ENCODE measurements at places on chromosomes 12 and 14. TPM values are rescaled to one million over a fixed set of nuclear protein-coding genes. Genes with fewer than 3 reads are reported as not detected.
A peak's percentile ranks its signal among the peaks of the same experiment; 100 is the strongest.

DNA sequence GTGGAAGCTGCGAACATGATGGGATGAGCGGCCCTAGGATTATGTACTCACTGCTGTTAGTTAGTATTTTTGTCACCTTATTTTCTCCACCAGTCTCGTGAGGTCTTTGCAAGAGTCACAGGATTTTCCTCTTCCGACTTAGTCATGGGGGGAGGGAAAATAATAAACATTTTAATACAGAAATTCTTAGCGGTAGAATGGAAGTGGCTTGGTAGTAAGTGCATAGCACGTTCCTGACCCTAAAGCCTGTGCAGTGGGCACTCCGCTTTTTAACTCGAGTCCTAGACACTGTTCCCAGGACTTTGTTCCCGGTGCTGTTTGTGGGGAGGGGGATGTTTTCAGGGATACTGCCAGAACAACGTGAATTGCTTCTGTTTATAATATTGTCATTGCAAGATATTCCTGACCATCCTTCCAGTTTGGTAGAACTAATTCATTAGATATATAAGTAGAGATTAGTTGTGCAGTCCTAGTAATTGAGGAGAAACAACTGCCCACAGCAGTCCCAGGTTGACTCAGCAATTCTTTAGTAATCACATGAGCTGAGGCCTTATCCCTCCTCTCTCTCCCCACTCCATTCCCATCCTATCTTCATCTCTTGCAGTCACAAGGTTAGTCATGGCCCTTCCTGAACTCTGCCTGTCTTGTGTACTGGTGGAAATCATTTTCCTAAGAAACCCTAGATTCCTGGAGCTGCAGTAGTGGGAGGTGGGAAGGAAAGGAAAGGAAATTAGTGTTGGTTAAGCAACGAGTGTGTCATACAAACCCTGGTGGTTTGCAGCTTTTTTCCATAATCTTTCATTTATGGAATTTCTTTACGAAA is 799 bp downstream of the SLC38A6 start:
- H3K4me1 ChIP-seq, result peaks cover 44% of the 10 kb centered on the region
- peak overlapping the region; percentile 82 for H3K27ac ChIP-seq
- no peaks in the 10 kb centered on the region for H3K27me3 ChIP-seq
- peak; percentile 45 for DNase-seq
- peak overlapping the region; percentile 62 for H3K4me3 ChIP-seq

DNA sequence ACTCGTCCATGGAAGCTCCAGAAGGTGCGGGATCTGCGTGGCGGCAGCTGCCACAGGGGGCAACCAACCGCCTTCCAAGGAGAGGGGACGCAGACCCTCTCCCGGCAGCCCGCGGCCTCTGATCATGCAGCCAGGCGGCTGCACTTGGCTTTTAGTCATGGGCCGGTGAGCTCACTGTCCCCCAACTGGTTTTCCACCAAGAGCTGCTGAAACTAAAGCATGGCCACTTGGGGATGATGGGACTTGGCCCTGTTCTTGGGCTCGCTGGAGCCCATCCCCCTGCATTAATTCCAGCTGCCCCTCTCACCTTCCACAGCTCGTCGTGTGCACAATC is 39.1 kb downstream of the CCDC85C start:
- peaks cover 95% of the 10 kb centered on the region for H3K4me1 ChIP-seq
- DNase-seq, result no peak
- no peaks in the 10 kb centered on the region for H3K27me3 ChIP-seq
- H3K27ac ChIP-seq, result peak overlapping the region; percentile 91
- no peak overlapping the region for H3K4me3 ChIP-seq

- H3K27ac ChIP-seq, result no peak overlapping the region
- H3K36me3 ChIP-seq, result no peaks in the 10 kb centered on the region
- peak; percentile 63 for DNase-seq
- H3K4me1 ChIP-seq, result peaks cover 54% of the 10 kb centered on the region
Measured at GRCh38 chr12:6178981-6179761, 21.0 kb upstream of the CD9 start.

The IQSEC3 gene
- not detected for total RNA-seq

The KRT1 gene
- not detected for total RNA-seq

DNA sequence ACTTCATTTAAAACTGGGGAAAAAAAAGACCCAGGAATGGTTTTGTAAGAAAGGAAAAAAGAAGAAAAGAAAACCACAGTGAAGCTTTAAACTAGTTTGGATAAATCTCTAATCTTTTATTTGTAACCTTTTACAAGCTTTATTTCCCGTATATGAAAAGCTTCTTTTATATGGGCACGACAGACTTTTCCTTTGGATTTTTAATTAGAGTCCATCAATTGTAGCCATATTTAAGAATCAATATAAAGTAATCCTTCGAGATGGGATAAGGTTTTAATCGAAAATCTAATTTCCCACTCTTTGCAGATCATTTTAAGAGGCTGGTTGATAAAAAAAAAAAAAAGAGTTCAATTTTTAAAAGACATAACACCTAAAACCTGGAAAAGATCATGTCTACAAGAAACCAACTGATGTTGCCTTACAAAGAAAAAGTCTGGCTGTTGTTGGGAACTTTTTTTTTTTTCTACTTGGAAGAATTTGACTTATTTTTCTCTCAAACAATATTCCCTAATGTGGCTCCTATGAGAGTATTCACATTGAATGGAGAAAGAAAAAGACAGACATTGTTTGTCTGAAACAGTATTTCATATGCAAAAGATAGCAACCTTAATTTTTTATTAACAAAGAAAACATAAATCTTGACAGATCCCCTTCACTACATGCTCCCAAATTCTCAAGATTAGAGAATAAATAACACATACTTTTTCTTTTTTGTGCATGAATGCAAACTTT is 4.9 kb upstream of the OTX2 start:
- no peak overlapping the region for H3K4me3 ChIP-seq
- no peak overlapping the region for H3K27ac ChIP-seq
- H3K36me3 ChIP-seq, result no peaks in the 10 kb centered on the region
- H3K4me1 ChIP-seq, result no peaks in the 10 kb centered on the region
- DNase-seq, result no peak

The KLHL42 gene
- 14.0 TPM for total RNA-seq

The PPP1R36 gene
- total RNA-seq, result not detected

The CATSPERB gene
- total RNA-seq, result not detected

The ADGRD1 gene
- 0.46 TPM for total RNA-seq

DNA sequence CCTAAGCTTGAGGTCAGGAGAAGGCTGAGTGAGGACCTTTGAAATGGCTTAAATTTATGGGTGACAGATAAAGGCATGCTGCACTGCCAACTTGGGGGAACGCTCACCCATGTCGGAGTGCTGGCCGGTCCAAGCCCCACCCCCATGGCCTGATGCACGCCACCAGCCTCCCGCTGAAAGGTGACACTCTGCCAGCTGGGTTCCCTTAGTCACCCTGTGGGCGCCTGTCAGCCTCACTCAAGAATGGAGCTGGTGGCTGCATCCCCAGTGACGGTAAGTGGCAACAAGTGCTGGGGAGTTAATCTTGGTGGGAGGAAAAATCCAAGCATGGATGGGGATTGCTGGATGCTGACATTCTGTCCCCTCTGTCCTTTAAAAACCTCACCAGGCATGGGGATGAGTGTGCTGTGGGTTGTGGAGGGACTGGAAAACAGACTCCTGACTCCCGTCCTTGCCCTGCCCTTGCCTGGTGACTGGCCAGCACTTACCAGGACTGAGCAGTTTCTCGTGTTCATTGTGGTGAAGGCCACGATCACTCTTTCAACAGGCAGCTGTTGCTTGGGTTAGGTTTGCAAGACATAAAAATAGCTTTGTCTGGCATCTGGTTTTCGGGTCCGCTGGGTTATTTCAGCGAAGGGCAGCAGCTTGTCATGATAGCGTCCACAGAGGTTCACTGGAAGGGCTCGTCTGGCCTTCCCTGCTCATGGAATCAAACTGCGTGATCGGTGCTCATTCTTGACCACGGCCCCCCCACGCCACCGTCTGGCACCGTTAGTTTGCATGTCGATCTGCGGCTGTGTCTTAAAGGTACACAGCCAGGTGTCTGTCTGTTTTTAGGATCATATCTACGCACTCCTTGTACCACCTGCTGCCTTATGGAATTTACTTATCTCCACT is 15.0 kb downstream of the ACACB start:
- no peaks in the 10 kb centered on the region for H3K27me3 ChIP-seq
- no peaks in the 10 kb centered on the region for H3K36me3 ChIP-seq
- DNase-seq, result no peak
- no peak overlapping the region for H3K4me3 ChIP-seq
- no peaks in the 10 kb centered on the region for H3K4me1 ChIP-seq
- H3K27ac ChIP-seq, result no peak overlapping the region

DNA sequence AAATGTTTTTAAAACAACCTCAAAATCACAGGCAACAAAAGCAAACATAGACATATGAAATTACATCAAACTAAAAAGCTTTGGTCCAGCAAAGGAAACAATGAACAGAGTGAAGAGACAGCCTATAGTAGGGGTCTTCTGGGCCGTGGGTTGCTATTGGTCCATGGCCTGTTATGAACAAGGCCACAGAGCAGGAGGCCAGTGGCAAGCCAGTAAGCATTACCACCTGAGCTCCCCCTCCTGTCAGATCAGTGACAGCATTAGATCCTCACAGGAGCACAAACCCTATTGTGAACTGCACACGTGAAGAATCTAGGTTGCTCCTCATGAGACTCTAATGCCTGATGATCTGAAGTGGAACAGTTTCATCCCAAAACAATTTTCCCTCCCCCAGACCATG is 174.0 kb downstream of the DIO2 start:
- no peak for DNase-seq
- H3K36me3 ChIP-seq, result no peaks in the 10 kb centered on the region
- H3K27me3 ChIP-seq, result no peaks in the 10 kb centered on the region
- no peaks in the 10 kb centered on the region for H3K4me1 ChIP-seq
- no peak overlapping the region for H3K4me3 ChIP-seq
- H3K27ac ChIP-seq, result no peak overlapping the region

The ADSS1 gene
- 1.0 TPM for total RNA-seq

The PAPOLA gene
- 103 TPM for total RNA-seq

The TBX5 gene
- total RNA-seq, result not detected

DNA sequence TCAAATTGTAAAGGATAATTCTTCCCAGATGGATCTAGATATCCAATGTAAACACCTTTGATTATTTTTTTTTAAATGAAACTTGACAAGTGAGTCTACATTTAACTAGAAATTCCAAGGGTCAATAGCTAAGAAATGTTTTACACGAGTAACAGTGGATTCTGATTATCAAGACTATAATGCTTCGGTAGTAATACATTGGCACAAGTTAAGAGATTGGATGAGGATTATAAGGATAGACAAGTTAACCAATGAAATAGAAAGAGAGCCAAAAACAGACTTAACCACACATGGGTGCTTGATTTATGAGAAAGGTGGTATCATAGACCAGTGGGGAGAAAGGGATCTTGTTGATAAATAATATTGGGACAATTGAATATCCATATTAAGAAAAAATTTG is 40.3 kb upstream of the PCED1B start:
- no peak overlapping the region for H3K4me3 ChIP-seq
- no peak for DNase-seq
- no peaks in the 10 kb centered on the region for H3K4me1 ChIP-seq
- H3K27me3 ChIP-seq, result no peaks in the 10 kb centered on the region
- no peak overlapping the region for H3K27ac ChIP-seq
- H3K36me3 ChIP-seq, result no peaks in the 10 kb centered on the region

DNA sequence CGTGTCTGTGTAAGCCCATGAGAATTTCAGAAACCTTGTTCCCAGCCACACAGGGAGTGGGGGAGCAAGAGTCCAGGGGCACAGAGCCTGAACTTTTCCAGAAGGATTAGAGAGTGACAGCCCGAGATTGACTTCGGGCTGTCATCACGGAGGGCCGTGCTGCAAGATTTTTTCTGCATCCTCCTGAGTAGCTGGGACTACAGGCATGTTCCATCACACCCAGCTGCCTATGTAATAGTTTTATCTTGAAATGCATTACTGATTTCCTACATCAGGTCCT is 14.4 kb downstream of the EVL start:
- H3K27ac ChIP-seq, result no peak overlapping the region
- no peaks in the 10 kb centered on the region for H3K27me3 ChIP-seq
- no peaks in the 10 kb centered on the region for H3K36me3 ChIP-seq
- H3K4me3 ChIP-seq, result no peak overlapping the region

The TOMM20L gene
- not detected for total RNA-seq

The RGS6 gene
- not detected for total RNA-seq

- no peak overlapping the region for H3K27ac ChIP-seq
- no peaks in the 10 kb centered on the region for H3K4me1 ChIP-seq
- H3K36me3 ChIP-seq, result no peaks in the 10 kb centered on the region
- DNase-seq, result no peak
- H3K4me3 ChIP-seq, result no peak overlapping the region
- H3K27me3 ChIP-seq, result peaks cover 68% of the 10 kb centered on the region
Measured at GRCh38 chr12:125189502-125189901, 124.3 kb downstream of the AACS start.

- no peak for DNase-seq
- H3K27ac ChIP-seq, result no peak overlapping the region
- H3K36me3 ChIP-seq, result no peaks in the 10 kb centered on the region
- no peak overlapping the region for H3K4me3 ChIP-seq
Measured at GRCh38 chr12:89959179-89959578, 250.5 kb upstream of the ATP2B1 start.

The OSGEP gene
- 32.4 TPM for total RNA-seq

- H3K4me1 ChIP-seq, result peaks cover 8% of the 10 kb centered on the region
- no peaks in the 10 kb centered on the region for H3K36me3 ChIP-seq
- no peak overlapping the region for H3K27ac ChIP-seq
- DNase-seq, result no peak
- H3K4me3 ChIP-seq, result peak overlapping the region; percentile 75
- H3K27me3 ChIP-seq, result peaks cover 42% of the 10 kb centered on the region
Measured at GRCh38 chr12:8697120-8697475, 693 bp upstream of the RIMKLB start.

- H3K4me3 ChIP-seq, result no peak overlapping the region
- no peaks in the 10 kb centered on the region for H3K4me1 ChIP-seq
- H3K36me3 ChIP-seq, result no peaks in the 10 kb centered on the region
- DNase-seq, result no peak
Measured at GRCh38 chr14:63938198-63939005, 85.6 kb downstream of the SYNE2 start.

The C1S gene
- 18.2 TPM for total RNA-seq

DNA sequence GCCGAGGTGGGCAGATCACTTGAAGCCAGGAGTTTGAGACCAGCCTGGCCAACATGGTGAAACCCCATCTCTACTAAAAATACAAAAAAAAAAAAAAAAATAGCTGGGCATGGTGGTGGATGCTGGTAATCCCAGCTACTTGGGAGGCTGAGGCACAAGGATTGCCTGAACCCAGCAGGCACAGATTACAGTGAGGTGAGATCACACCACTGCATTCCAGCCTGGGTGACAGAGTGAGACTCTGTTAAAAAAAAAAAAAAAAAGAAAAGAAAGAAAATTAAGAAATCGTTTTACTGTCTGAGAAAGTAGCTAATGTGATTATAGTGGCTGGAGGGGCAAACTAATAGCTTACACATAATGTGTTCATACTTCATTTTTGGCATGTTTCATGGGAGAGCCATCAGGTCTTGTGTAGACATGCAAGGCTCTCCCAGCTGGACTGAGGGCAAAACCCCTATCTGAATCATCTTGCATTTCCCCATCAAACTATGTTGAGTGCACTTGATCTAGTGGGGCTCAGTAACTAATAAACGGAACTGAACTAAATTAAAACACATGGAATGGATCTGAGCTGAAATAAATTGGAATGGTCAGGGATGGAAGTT is 16.2 kb downstream of the KIF21A start:
- H3K27me3 ChIP-seq, result no peaks in the 10 kb centered on the region
- H3K4me3 ChIP-seq, result no peak overlapping the region
- no peak for DNase-seq
- H3K4me1 ChIP-seq, result peaks cover 44% of the 10 kb centered on the region
- no peaks in the 10 kb centered on the region for H3K36me3 ChIP-seq

Measured in HepG2 (cell line).